ENCODE measurements at places on chromosomes 11 and 22.

- no peak overlapping the region for H3K27ac ChIP-seq
- DNase-seq: no peak
- H3K27me3 ChIP-seq: no peaks in the 10 kb centered on the region
- 0 out of 2 replicates have a peak, but pooled peaks cover 2% of the 10 kb centered on the region for H3K36me3 ChIP-seq
- H3K4me3 ChIP-seq: no peak overlapping the region
Measured at GRCh38 chr11:34972892-34973291, 56.5 kb downstream of the PDHX start.

- H3K4me3 ChIP-seq: no peak overlapping the region
- no peak overlapping the region for H3K27ac ChIP-seq
- no peaks in the 10 kb centered on the region for H3K36me3 ChIP-seq
- no peaks in the 10 kb centered on the region for H3K27me3 ChIP-seq
- no peak for DNase-seq
- no peaks in the 10 kb centered on the region for H3K4me1 ChIP-seq
Measured at GRCh38 chr22:44086271-44087088, 62.4 kb downstream of the PARVB start.

DNA sequence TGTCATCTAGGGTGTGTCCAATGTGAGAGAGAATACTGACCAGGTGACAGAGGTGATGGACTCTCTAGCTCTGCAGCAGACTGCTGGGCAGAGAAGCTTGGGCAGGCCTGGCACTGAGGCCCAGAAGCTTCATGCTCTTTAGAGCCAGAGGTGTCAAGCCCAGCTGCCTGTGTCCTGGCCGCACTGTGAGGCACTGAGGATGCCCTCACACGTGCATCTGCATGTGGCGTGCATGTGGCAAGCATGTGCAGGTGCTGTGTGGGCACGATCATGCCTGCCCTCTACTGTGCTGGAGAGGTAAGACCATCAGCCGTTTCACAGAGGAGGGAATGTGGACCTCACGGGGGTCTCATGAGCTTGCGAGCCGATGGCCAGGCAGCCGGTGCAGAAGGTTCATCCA is 15.8 kb upstream of the TXNRD2 start:
- H3K27ac ChIP-seq: no peak overlapping the region
- H3K4me1 ChIP-seq: peaks cover under 1% of the 10 kb centered on the region
- DNase-seq: no peak
- H3K27me3 ChIP-seq: no peaks in the 10 kb centered on the region
- no peak overlapping the region for H3K4me3 ChIP-seq
- H3K36me3 ChIP-seq: no peaks in the 10 kb centered on the region

DNA sequence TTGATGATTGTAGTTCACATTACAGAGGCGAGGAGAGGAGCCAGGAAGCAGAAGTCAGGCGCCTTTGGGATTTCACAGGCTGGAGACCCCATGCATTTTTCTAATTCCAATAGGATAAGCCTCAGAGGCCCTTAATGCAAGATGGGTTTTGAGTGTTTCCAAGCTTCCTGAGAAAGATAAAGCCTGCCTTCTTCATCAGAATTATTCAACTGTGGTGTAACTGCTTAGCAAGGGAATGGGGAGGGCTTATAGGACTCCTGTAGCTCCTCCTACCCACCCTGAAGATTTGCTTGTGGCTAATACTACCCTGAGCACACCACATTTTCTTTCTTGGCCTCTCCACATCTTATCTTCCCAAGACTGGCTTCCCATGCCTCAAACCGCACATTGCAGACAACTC is 151.1 kb upstream of the ISX start:
- no peaks in the 10 kb centered on the region for H3K27me3 ChIP-seq
- no peaks in the 10 kb centered on the region for H3K36me3 ChIP-seq

DNA sequence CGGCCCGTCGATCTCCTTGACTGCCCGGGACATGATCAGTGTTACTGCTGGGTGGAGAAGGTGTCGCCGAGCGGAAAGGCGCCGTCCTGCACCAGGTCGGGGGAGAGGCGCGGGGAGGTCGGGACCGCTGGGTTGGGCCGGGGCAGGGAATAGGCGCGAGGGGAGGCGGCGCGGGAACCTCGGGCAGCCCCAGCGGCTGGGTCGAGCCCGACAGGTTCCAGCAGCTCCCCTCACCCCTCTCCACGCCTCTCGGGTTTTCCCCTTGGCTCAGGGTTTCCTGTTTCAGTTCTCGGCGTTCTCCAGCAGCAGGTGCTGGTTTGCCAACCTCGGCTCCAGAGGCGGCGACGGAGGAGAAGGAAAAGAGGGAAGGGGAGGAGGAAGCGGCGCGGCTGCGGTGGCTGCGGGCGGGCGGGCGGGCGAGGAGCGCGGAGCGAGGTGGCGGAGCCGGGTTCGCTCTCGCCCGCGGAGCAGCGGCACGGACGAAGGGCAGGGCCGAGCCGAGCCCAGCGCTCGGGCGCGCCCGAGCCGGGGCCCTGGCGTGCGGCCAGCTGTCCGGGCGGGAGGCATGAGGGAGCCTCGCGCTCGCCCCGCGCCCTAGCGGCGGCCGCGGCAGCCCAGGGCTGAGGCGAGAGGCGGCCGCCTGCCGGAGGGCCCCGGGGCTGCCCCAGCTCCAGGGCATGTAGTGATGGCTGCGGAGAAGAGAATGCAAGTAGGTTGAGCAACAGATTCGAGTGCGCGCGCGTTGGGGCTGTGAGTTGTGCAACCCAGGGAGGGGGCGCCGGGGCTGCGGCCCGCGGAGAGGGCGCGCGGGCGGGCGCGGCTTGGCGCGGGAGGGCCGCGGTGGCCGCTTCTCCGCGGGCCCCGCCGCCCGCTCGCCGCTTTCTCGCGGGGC is at the start of gene ZC3H12C:
Gene ZC3H12C (plus strand): TSS at position 878 of the 892 bp plus-strand sequence. CDS start 20 bp downstream, outside the sequence.
- H3K4me1 ChIP-seq: peaks cover 19% of the 10 kb centered on the region
- H3K27me3 ChIP-seq: no peaks in the 10 kb centered on the region
- H3K36me3 ChIP-seq: no peaks in the 10 kb centered on the region
- no peak within 1 kb of the TSS for H3K27ac ChIP-seq
- peak within 1 kb of the TSS; percentile 64 for H3K4me3 ChIP-seq

- H3K4me3 ChIP-seq: no peak overlapping the region
- DNase-seq: no peak
- H3K27ac ChIP-seq: no peak overlapping the region
- no peaks in the 10 kb centered on the region for H3K27me3 ChIP-seq
- H3K4me1 ChIP-seq: no peaks in the 10 kb centered on the region
- no peaks in the 10 kb centered on the region for H3K36me3 ChIP-seq
Measured at GRCh38 chr11:22795914-22796313, 33.7 kb downstream of the SVIP start.

DNA sequence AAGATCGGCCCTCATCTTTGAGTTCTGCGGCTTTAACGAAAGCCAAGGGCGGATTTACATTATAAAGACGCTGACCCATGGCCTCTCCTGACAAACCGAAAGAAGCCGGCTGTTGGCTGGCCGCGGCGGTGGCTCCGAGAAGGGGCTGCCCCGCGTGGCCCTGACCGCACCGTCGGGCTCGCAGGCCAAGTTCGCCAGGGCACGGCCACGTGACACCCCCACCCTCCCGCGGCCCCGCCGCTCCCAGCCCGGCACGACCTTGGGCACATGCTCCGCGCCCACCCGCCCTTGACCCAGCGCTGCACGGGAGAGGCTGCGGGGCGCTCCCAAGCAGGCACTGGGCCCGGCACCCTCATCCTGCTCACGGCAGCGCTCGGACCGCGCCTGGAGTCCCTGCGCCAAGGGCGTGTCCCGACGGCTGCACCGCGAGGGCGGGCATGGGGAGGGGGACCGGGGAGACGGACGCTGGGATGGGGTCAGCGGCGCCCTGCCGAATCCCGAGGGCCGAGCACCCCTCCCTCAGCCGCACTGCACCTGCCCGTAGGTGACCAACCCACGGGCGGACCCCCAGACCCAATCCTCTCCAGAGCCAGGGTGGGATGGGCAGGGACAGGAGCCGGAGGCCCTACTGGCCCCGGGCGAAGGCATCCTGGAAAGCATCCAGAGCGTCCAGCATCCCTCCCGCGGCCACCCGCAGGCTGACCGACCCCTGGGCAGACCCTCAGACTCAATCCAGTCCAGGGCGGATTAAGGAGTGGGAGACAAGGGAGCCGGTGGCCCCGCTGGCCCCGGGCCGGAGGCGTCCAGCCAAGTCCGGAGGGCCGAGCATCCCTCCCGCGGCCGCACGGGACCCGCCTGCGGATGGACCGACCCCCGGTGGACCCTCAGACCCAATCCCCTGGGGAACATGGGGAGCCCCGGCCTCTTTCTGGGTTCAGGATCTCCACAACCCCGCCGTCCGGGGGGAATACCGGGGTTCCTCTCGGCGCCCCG is 759 bp downstream of the CPT1A start:
- DNase-seq: peak; percentile 57
- H3K4me3 ChIP-seq: peak overlapping the region; percentile 79
- peaks cover 19% of the 10 kb centered on the region for H3K4me1 ChIP-seq
- H3K27me3 ChIP-seq: no peaks in the 10 kb centered on the region

- DNase-seq: no peak
- H3K36me3 ChIP-seq: no peaks in the 10 kb centered on the region
- H3K4me3 ChIP-seq: no peak overlapping the region
- H3K4me1 ChIP-seq: no peaks in the 10 kb centered on the region
- H3K27ac ChIP-seq: no peak overlapping the region
Measured at GRCh38 chr22:44068422-44069191, 44.5 kb downstream of the PARVB start.

GRCh38 chr11:43574411-43574810 is 106.1 kb upstream of the HSD17B12 start:
- DNase-seq: no peak
- H3K4me1 ChIP-seq: peaks cover 15% of the 10 kb centered on the region
- no peak overlapping the region for H3K27ac ChIP-seq
- H3K4me3 ChIP-seq: no peak overlapping the region
- H3K36me3 ChIP-seq: no peaks in the 10 kb centered on the region
- H3K27me3 ChIP-seq: peaks cover 46% of the 10 kb centered on the region

DNA sequence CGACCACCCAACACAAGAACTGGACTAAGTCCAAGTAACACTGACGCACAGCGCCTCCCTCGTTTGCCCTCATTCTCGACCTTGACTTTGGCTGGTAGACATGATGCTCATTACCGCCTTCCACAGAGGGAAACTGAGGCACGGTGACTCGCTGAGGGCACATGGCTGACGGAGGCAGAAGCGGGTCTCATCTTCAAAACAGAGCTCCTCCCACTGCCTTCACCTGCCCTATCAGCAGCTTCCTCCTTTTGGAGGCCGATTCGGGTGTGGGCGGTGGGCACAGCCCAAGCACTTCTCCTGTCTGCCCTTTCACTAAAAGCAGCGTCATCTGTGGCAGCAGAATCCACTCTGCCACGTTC is 2.0 kb upstream of the KMT5B start:
- no peaks in the 10 kb centered on the region for H3K36me3 ChIP-seq
- H3K4me1 ChIP-seq: peaks cover 16% of the 10 kb centered on the region
- H3K27ac ChIP-seq: no peak overlapping the region
- DNase-seq: no peak

- no peak overlapping the region for H3K4me3 ChIP-seq
- no peak for DNase-seq
- no peak overlapping the region for H3K27ac ChIP-seq
- no peaks in the 10 kb centered on the region for H3K4me1 ChIP-seq
- H3K36me3 ChIP-seq: no peaks in the 10 kb centered on the region
Measured at GRCh38 chr11:44536788-44537516, 28.5 kb upstream of the CD82 start.

DNA sequence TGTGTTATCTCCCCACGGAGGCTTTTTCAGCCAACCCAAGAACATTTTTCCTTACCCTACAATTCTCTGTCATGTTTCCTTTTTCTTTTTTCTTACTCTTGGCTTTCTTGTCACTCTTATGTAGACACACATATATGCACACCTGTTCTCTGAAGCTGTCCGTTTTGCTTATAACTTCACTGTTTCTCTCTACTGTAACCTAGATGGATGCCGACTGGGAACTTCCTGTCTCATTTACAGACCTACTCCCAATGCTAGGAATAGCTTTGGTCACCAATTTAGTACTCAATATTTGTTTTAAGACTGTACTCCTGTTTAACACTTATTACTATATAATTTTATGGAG is 9.9 kb upstream of the CASP12 start:
- H3K4me3 ChIP-seq: no peak overlapping the region
- DNase-seq: no peak

GRCh38 chr11:73106347-73106746 is 35.8 kb downstream of the FCHSD2 start:
- no peaks in the 10 kb centered on the region for H3K27me3 ChIP-seq
- DNase-seq: no peak
- H3K27ac ChIP-seq: no peak overlapping the region
- H3K4me3 ChIP-seq: no peak overlapping the region

All from MM.1S (cell line).